ENCODE measurements at places on chromosomes 13 and 19. TPM values are rescaled to one million over a fixed set of nuclear protein-coding genes. Genes with fewer than 3 reads are reported as not detected.

The CCDC70 gene
- total RNA-seq = not detected

The C19orf18 gene
- total RNA-seq = not detected

The SNRPA gene
- total RNA-seq = 241 TPM

The LAIR2 gene
- total RNA-seq = not detected

The LHB gene
- total RNA-seq = not detected

Measured in activated CD4-positive, alpha-beta memory T cell treated with anti-CD3 and anti-CD28 coated beads for 36 hours (primary cell).